ENCODE measurements at places on chromosomes 1 and 21.

DNA sequence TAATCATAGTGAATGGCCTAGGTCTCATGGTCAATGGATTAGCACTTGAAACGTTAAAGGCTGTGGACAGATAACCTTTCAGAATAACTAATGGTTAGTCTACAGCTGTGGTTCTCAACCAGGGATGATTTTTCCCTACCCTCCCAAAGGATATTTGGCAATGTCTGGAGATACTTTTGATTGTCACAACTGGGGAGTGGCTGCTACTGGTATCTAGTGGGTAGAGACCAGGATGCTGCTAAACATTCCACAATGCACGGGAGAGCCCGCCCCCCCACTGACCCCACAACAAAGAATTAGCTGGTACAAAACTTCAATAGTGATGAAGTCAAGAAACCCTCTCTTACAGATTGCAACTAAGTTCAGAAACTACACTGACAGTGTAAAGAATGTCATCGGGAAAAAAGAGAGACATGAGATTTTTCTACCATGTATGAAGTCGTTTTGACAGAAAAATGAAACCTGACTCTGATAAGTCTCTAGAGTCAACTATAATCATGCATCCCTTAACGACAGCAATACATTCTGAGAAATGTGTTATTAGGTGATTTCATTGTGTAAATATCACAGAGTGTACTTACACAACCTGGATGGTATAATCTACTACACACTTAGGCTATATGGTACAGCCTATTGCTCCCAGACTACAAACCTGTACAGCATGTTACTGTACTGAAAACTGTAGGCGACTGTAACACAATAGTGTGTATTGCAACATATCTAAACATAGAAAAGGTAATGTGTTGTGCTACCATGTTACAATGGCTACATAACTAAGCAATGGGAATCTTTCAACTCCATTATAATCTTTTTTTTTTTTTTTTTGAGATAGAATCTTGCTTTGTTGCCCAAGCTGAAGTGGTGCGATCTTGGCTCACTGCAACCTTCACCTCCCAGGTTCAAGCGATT lies 49.7 kb upstream of the PRDX6 start:
- DNase-seq, result no peak

- no peak for DNase-seq
Measured at GRCh38 chr1:185376840-185377635, 60.0 kb upstream of the IVNS1ABP start.

- peak; percentile 88 for DNase-seq
Measured at GRCh38 chr1:110209715-110210603, at the start of gene KCNC4. KCNC4 (plus strand) TSS chr1:110210314; CDS start chr1:110211500, 1,186 bp downstream.

DNA sequence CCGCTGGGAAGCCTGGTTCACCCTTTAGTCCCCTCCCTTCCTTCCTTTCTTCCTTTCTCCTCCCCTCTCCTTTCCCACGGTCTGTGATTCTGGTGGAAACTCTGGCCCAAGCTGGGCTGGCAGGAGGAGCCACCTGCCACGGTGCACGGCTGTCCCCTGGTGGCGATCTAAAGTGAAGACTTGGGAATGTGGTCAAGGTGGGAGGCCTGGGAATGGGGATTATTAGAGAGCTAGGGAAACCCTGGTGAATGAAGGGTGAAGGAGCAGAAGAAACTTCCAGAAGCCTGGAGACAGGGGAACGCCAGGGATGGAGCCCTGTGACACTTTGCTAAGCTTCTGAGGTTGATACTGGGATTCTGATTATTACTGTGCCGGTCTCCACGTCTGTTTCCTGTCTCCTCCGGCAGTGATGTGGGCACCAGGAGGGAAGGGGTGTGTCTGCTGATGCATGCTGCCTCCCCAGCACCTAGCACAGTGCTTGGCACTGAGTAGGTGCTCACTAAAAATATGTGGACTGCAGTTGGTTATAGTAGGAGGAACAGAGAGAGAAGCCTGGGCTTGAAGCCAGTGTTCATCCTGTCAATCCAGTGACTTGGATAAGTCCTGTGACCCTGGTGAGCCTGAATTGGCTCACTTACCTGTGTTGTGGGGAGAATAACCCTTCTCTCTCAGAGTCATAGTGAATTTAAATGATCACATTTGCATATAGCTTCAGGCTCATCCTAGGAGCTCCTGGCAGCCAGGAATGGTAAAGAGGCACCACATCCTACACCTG lies 71.2 kb upstream of the NBPF3 start:
- peak; percentile 38 for DNase-seq

GRCh38 chr1:77668924-77669449 lies 13.5 kb downstream of the ZZZ3 start:
- no peak for DNase-seq

DNA sequence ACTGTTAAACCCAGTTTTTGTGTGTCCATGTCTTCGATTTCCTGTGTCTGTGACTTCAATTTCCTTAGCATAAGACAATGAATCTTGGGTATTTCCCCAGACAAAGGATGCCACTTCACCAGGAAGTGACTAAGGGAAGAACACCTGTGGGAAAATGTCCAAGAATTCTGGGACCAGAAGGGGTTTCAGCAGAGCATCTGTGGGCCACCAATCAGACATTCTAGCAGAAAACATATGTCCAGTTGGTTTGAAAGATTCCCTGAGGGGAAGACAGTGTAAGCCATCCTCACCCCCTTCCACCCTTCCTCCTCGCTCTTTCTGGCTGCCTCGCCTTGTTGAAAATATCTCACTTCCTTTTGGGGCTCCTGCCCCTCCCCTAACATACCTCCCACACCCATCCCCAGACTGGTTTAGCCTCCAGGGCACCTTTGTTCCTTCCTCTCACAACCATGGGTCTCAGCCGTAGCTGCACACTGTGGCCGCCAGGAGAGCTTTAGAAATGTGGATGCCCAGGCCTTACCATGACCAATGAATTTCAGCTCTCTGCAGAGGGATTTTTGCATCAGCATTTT lies 25.5 kb upstream of the IFNAR1 start:
- no peak for DNase-seq

- no peak for DNase-seq
Measured at GRCh38 chr1:79363430-79363829, 356.9 kb upstream of the ADGRL4 start.

GRCh38 chr1:204997591-204998355 lies 45.2 kb upstream of the CNTN2 start:
- DNase-seq, result no peak

- no peak for DNase-seq
Measured at GRCh38 chr1:174258148-174258550, 98.8 kb downstream of the RABGAP1L start.

GRCh38 chr1:211420845-211421454 lies 71.0 kb downstream of the RD3 start:
- DNase-seq, result no peak

GRCh38 chr1:41418857-41419583 lies 57.8 kb downstream of the FOXO6 start:
- DNase-seq, result no peak

- DNase-seq, result no peak
Measured at GRCh38 chr21:45523411-45524101, 18.7 kb downstream of the SLC19A1 start.

GRCh38 chr1:199020904-199021303 lies 382.1 kb downstream of the PTPRC start:
- DNase-seq, result no peak

GRCh38 chr1:204336421-204337035 lies 23.2 kb downstream of the PLEKHA6 start:
- no peak for DNase-seq

DNA sequence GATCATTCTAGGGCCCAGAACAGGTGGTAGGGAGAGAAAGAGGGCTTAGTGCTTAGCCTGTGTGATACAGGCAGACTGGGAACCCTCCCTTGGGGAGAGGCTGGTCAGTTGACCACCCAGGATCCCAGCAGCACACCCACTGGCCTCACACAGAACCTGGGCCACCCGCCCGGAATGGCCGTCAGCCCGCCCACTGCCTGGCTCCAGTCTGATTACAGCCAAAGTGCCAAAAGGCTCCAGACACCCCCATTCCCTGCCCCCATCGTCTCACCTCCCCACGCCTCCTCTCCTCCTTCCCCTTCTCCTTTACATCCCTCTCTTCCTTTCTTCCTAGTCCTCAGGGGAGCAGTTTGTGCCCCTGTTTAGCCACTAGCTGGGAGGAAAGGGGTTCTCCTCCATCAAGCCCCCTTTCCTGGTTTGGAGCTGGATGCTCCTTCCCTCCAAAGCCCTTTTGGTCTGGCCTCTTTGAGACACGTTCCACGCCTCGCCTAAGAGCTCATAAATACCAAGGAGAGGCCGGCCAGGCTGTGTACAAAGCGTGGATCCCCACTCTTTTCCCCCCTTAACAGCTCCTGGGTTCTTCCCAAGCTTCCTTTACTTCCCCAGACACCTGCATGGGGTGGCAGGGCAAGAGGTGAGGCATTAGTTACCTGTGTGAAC lies 4.6 kb upstream of the WNT2B start:
- DNase-seq, result no peak

GRCh38 chr21:38956007-38956406 lies 150.3 kb downstream of the ETS2 start:
- no peak for DNase-seq

GRCh38 chr1:31575369-31576140 lies 760 bp upstream of the TINAGL1 start:
- DNase-seq, result no peak

- no peak for DNase-seq
Measured at GRCh38 chr1:246099570-246099969, 407.5 kb downstream of the SMYD3 start.

DNA sequence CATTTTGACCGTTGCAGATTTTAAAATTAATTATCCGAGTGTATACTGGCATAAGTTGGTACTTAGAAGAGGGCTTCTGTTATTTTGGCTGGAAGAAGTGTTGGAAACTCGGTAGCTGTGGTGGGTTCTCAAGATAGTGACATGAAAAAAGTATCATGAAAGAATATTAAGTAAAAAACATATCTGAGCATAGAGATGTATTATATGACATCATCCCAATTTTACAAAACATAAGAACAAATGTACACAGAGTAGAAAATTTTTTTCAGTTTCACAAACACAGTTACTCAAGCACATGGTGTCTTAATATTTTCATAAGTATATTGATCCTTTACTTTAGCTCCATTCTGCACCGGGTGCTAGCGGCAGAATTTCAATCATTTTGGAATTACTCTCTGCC lies 684 bp downstream of the IFI16 start:
- no peak for DNase-seq

GRCh38 chr1:8963963-8964362 lies 18.3 kb downstream of the CA6 start:
- DNase-seq, result no peak

DNA sequence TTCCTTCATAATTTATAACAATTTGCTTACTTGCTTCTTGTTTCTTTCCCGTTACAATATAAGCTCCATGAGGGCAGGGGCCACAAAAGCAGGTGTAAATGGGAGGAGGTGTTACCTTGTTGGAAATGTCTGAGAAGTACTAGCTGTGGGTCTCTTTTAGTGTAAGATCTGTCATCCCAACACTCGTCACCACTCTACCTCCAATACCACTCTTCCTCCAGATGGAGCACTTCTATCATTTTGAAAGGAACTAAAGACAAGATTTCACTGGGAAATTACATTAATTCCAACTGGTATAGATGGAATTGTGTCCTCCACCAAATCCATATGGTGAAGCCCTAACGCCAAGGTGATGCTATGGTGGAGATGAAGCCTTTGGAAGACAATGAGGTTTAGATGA lies 53.0 kb upstream of the CPLANE2 start:
- no peak for DNase-seq

GRCh38 chr1:200654660-200655059 lies 15.0 kb downstream of the DDX59 start:
- no peak for DNase-seq

DNA sequence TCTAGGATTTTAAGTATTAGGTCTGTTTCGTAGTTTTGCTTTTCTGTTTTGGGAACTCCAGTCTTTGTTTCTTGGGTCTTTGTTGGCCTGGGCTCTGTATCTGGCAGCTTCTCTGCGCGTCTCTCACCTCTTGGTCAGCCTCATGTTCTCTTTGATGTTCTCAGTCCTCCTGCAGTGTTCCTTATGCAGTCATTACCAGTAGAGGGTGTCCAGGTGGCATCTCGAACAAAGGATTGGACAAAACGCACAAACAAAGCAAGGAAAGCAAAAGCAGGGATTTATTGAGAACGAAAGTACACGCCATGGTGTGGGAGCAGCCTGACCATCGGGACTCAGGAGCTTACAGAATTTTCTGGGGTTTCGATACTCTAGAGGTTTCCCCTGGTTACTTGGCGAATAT lies 133.7 kb upstream of the COL6A1 start:
- DNase-seq, result no peak

GRCh38 chr1:58907398-58907797 lies 123.6 kb upstream of the JUN start:
- no peak for DNase-seq

DNA sequence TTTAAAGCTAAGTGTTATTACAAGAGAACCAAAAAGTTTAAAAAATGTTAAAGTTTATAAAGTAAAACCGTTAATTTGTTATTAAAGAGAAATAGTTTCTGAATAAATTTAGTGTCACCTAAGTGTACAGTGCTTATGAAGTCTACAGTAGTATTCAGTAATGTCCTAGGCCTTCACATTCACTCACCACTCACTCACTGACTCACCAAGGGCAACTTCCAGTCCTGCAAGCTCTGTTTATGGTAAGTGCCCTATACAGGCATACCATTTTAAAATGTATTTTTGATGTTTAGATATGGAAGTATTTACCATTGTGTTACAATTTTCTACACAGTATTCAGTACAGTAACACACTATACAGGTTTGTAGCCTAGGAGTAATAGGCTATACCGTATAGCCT lies 60.1 kb upstream of the GCLM start:
- DNase-seq, result no peak
